Esophagus mucosa (tissue), 1 donor: ENCODE measurements at places on chromosomes 2 and 18. TPM values are rescaled to one million over a fixed set of nuclear protein-coding genes. Genes with fewer than 3 reads are reported as not detected.

The MARCO gene
- 0.80 TPM for total RNA-seq

The KCTD1 gene
- total RNA-seq: 70.0 TPM

The C1QL2 gene
- total RNA-seq: not detected

The LYG2 gene
- total RNA-seq: not detected

The ADGRF3 gene
- total RNA-seq: 0.04 TPM

The NPHP1 gene
- 0.84 TPM for total RNA-seq

The REG3G gene
- total RNA-seq: not detected

The EPG5 gene
- 12.2 TPM for total RNA-seq

The GCA gene
- total RNA-seq: 7.1 TPM

The LIMS4 gene
- 0.20 TPM for total RNA-seq

The APCDD1 gene
- total RNA-seq: 42.2 TPM

The PMAIP1 gene
- total RNA-seq: 11.6 TPM

The ANKRD29 gene
- 11.2 TPM for total RNA-seq

The PXDN gene
- 7.1 TPM for total RNA-seq

The PDE11A gene
- total RNA-seq: not detected

The CNDP1 gene
- not detected for total RNA-seq

The ZNF519 gene
- 6.7 TPM for total RNA-seq

The UCN gene
- total RNA-seq: 0.56 TPM

The MAPK4 gene
- 0.12 TPM for total RNA-seq

The GALR1 gene
- not detected for total RNA-seq

The C1GALT1C1L gene
- total RNA-seq: 0.16 TPM
